ENCODE measurements at places on chromosomes 16 and 17.
A peak's percentile ranks its signal among the peaks of the same experiment; 100 is the strongest.

DNA sequence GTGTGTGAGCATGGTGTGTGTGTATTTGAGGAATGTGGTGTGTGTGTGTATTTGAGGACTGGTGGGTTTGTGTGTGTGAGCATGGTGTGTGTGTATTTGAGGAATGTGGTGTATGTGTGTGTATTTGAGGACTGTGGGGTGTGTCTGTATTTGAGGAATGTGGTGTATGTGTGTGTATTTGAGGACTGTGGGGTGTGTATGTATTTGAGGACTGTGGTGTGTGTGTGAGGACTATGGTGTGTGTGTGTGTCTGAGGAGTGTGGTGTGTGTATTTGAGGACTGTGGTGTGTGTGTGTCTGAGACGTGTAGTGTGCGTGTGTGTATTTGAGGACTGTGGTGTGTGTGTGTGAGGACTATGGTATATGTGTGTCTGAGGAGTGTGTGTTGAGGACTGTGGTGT, 18.0 kb upstream of the CACNG1 start:
- no peak for DNase-seq

DNA sequence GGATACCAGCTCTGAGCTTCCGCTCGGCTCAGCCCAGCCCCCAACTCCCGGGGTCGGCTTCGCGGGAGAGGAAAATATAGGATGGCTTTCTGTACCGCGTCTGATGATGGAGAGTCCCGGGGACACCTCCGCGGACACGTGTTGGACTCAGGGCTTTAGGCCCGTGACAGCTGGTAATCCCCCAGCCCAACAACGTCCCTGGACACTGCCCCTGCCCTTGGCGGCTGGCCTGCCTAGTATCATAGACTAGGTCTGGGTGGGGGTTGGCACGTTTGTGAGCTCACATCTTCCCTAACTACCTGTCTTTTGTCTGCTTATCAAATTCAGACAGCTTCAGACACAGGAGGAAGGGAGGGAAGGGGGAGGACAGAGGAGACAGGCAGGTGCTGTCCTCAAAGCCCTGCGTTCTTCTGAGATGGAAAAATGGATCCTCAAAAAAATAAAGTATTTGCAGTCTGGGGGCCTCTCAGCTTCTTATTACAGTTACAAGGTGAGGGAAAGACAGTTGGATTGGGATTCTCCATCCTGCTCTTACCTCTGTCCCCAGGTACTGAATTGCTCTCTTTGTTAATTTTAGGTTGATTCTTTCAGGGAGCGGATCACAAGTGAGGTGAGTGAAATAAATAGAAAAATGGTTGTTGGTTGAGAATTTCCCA, 698 bp downstream of the PSME3 start:
- no peak for DNase-seq

- no peak for DNase-seq
Measured at GRCh38 chr16:79391395-79391794, 209.1 kb downstream of the MAF start.

DNA sequence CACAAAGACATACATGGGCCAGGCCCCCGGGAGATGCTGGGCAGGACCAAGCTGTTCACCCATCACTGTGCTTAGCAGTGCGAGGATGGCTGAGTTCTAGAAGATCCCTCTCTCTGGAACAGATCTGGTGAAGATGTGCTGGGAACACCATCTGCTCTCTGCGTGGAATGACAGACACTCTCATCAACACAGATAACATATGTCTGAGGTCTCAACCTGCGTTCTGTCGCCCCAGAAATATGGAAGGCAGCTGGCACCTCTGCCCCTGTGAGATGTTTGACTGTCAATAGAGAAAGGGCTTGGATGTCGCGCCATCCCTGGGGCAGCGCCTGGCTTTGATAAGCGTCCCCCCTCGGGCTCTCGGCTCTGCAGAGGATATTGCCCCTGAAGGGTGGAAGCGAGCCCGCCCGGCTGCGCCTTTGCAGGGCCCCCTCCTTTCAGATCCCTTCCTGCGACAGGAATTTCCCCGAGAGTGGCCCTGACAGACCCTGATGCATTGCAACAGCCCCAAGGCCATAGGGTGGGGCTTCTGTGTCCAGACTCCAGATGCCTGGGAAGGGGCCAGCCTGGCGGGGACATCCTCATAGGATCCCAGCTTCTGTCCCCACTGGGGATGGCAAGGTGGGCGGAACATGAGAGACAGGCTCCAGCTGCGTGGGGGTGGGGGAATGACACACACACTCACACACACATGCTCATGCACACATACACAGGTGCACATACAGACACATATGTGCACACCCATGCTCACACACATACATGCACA, 86.9 kb upstream of the ZNF469 start:
- DNase-seq = no peak

GRCh38 chr17:30173649-30174048, 57.0 kb downstream of the NSRP1 start:
- no peak for DNase-seq

GRCh38 chr17:1486802-1487695, 5.4 kb downstream of the MYO1C start:
- DNase-seq = peak; percentile 68

GRCh38 chr16:30185683-30186421, 2.5 kb downstream of the CORO1A start:
- no peak for DNase-seq

DNA sequence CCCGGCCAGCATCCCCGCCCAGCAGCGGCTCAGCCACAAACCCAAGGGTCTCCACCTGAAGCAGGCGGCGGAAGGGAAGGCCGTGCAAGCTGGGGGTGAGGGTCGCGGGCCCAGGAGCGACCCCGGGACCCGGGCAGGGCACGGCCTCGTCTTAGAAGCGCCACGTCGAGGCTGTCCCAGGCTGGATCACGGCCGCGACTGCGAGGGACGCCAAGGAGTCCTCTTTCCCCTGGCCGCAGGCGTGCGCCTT, 538 bp upstream of the CCNF start:
- no peak for DNase-seq

DNA sequence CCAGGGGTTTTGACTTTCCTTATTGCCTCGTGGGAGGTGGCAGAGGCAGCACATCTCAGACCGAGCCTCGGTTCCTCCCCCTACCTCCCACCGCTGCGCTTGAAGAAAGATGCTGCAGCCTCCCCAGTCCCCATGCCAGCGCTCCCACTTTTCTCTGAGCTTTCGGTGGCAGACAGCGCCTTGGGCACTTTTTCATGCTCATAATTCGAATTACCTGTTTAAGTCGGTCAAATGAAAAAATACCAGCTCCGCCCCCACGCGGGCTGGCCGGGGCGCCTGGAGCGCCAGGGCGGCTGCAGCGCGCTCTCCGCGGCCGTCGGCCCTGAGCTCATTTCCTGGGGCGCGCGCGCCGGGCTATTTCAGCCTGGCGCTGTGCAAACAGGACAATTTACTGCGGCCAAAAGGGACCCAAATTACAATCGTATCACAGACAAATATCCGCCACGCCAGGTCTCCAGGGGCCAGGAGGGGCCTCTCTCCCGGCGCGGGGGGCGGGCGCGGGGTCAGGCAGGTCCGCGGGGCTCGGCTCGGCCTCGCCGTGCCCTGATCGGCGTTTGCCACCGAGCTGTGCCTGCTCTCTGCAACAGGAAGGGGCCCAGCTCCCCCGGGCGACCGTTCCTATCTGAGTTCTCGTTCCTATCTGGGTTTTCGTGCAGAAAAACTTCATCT, 45.0 kb downstream of the SOST start:
- DNase-seq = no peak

DNA sequence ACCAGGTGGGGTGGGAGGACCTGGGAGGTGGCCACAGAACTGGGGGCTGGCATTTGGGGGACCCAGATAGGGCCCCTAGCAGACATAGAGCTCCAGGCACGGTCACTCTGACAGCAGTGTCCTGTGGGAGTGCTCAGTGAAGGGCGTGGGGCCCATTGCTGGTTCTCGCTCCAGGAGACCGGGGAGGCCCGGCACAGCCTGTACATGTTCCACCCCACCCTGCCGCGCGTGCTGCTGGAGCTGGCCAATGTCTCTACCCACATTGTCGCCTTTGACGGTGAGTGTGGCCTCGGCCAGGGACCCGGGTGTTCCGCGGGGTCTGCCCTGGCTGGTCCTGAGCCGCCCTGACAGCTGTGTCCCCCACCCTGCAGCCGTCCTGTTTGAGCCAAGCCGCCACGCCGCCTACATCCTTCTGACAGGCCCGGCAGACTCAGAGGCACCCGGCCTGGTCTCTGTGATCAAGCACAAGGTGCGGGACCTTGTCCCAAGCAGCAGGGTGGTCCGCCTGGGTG, 11.2 kb downstream of the RGS11 start:
- no peak for DNase-seq

- DNase-seq = no peak
Measured at GRCh38 chr17:39867084-39867879, 720 bp upstream of the ZPBP2 start.

DNA sequence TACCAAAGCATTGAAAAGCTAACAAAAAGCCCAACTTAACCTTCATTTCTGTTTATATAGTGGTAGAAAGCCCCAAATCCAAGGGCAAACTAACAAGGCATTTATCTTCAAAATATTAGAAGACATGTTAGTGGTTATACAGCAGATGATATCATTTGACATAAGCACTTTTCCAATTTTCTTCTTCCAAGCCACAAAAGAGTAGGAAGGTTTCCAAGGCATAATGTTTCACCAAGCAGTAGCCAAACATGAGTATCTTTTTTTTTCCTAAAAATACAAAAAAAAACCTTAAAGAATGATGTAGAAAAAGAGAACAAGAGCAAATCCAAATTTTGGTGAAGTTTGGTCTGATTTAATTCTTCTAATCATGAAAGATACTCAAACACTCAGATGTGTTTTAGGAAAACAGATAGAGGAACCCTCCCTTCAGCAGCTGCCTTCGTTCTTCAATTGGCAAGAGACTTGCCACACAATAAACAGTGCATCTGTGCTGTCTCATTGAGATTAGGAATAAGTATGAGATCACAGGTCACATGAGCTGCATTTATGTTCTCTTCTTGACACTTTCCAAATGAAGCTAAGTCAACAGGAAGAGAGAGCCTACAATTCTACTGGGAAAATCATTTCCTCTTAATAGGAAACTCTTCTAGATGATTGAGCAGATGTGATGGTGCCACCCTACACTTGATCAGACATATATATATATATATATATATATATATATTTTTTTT, 106.7 kb downstream of the TTC19 start:
- no peak for DNase-seq

DNA sequence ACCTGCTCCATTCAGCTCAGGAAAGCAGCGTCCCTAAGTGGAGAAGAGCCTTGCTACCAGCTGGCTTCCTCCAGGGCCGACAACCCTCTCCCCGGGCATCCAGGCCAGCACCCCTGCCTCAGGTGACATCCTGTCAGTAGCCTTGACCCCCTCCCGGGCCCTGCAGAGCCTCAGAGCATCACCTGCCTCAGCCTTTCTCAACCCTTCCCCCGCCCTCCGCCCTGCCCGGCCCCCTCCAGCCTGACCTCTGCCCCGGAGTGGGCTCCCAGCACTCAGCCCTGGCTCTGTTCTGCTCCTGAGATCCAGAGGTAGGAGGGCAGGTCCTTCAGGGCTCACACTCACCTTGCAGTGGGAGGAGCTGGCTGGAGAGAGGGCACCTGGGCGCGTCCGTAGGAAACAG, 73.8 kb upstream of the METRNL start:
- DNase-seq = no peak

GRCh38 chr17:7851438-7852261, 3.2 kb upstream of the TMEM88 start:
- DNase-seq = no peak

GRCh38 chr16:8459085-8459733, 131.1 kb downstream of the TMEM114 start:
- no peak for DNase-seq

DNA sequence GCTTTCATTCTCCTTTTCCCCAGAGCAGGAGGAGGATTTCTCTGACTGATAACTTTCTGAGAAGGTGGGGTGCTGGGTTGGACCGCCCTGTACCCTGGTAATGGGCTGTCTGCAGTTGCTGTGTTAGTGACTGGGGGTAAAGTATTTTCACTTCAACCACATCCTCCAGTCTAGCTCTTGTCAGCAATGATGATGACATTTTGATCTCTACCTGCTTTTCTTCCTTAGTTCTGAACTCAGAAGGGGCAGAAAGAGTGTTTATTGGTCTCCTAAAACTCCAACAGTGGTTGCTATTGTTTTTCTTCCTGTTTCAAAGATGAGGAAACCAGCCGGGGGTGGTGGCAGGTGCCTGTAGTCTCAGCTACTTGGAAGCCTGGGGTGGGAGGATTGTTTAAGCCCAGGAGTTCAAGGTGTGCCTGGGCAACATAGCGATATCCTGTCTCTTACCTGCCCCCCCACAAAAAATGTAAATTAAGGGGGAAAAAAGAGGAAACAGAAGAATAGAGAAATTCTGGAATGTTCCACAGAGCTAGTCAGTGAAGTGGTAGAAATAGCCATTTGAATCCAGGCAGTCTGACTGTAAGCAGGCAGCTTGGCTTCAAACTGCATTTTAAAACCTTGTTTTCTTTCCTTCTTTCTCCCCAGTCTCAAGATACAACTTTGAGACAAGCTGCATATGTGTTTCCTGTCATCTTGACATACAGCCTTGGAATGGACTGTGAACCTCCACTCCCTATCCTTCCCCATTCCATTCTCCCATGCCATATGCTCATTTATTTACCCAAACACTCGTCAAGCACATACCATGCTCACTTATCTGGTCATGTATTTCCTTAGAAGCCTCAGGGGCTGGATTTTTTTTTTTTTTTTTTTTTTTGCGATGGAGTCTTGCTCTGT, 3.3 kb upstream of the N4BP1 start:
- DNase-seq = no peak

- no peak for DNase-seq
Measured at GRCh38 chr17:17044846-17045561, 2.7 kb downstream of the MPRIP start.

DNA sequence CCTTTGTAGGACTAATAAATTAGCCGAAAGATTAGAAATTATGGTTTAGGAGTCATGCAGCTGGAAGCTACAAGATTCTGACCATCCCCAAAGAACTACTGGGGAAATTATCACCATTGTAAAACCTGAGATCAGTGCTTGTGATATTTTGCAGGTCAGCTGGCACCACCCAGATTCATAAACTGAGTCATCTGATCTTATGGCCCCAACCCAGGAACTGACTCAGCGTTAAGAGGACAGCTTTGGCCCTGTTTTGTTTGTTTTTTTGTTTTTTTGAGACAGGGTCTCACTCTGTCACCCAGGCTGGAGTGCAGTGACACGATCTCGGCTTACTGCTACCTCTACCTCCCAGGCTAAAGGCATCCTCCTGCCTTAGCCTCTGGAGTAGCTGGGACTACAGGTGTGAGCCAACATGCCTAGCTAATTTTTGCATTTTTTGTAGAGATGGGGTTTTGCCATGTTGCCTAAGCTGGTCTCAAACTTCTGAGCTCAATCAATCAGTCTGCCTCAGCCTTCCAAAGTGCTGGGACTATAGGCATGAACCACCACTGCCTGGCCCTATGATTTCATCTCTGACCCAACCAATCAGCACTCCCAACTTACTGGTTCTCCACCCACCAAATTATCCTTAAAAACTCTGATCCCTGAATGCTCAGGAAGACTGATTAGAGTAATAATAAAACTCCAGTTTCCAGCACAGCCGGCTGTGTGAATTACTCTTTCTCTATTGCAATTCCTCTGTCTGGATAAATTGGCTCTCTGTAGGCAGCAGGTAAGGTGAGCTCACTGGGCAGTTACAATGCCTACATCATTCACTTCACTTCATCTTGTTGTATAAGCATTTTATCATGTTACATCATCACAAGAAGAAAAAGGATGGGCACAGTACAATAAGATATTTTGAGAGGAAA, 79.4 kb upstream of the KSR1 start:
- DNase-seq = peak; percentile 23

Measured in HCT116 (cell line).